ENCODE measurements at places on chromosomes 7 and 10.

DNA sequence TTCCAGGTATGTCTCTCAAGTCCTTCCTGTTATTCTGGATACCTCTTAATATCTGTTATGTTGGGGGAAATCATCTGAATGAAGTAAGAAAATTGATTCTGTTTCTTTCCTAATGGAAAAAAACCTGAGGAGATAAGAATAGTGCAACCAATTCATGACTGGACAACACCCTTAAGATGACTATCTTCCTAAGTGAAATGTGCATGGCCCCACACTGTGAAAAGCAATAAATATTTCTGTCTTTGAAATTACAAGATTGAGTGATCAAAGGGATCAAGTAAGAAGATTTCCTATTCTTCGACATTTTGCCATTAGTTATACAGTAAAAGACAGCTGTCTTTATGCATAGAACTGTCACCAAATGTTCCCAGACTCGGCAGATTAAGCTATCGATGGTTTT lies 73.9 kb downstream of the CHCHD3 start:
- no peak for DNase-seq

GRCh38 chr7:26398756-26399509 lies 107.3 kb downstream of the SNX10 start:
- peak; percentile 89 for DNase-seq

GRCh38 chr10:79393221-79393923 lies 46.1 kb downstream of the PPIF start:
- no peak for DNase-seq

DNA sequence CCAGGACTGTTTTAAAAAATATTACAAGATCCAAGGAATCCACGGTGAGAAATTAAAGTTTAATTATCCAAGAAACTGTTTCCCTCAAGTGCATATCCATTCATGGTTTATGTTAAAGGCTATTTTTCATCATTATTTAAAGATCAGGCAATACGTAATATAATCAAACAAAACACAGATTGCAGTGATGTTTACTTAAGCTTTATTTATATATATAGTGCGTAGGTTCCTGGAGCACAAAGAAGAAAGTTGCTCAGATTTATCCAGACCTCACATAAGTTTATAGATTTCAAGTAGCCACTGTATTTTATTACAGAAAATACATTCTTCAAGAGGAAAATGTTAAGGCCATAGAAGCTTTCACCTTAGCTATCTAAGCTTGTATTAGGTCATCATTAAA lies 210.0 kb upstream of the KLF14 start:
- no peak for DNase-seq

- DNase-seq, result no peak
These were observed 9.4 kb downstream of the ABCC2 start for GRCh38 chr10:99791831-99792230.

DNA sequence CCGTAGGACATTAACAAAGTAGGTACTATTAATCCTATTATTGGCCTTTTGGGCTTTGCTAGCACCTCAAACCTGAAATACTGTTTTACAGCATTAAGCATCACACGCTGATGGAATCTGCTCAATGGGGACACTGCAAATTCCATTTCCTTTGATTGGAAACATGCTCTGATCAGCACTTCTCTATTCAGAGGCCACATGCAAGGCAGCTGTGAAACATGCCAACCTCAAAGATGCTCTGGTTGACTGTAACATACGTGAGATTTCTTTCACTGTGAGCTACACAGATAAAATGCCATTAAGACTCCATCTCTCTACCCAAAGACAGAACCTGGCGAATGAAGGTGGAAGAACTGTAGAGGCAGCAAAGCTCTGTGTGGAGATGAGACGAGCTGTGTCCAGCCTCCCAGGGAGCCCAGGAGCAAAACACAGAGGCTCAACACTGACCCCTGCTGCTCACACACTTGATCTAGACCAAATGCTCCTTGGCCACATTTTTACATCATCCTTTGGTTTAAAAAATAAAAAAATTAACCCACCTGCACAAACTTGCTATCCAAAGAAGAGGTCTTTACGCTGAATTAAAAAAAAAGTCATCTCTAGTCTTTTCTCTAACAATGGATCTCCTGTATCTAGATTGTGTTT lies 8.0 kb downstream of the RSU1 start:
- no peak for DNase-seq

- DNase-seq, result no peak
These were observed 49.4 kb upstream of the EGFR start for GRCh38 chr7:54969208-54969967.

DNA sequence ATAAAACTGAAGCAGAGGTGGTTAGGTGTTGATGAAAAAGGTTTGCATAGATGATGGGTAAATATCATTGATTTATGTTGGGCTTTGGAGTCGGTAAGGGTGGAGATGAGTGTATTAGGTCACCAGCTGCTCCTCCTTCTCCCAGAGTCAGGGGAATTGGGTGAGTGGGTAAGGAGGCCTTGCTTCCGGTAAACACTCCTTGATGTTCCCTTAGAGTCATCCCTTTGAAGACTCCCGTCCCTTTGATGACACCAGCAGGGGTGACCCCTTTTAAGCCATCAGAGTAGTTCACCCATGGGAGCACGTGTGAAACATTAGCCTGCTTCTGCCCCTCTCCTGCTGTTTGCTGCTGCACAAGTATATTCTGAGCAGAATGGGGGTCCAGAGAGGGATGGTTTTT lies 92.2 kb upstream of the DKK1 start:
- no peak for DNase-seq

GRCh38 chr10:44012921-44013320 lies 364.2 kb upstream of the ZNF32 start:
- no peak for DNase-seq

All from DMS79 treated with DMSO at 0.1 percent for 48 hours (cell line).